A549 treated with Hydrocortisone at 1 μM for 4 hours (cell line): ENCODE measurements at places on chromosomes 4 and X. TPM values are rescaled to one million over a fixed set of nuclear protein-coding genes. Genes with fewer than 3 reads are reported as not detected.

TLR1 gene
- 0.09 to 0.28 TPM (median 0.18 TPM) in 5 replicates for total RNA-seq

KLHL15 gene
- total RNA-seq, result 3.1 to 4.4 TPM (median 3.5 TPM) in 5 replicates

MAGED2 gene
- total RNA-seq, result 73.0 to 94.8 TPM (median 85.6 TPM) in 5 replicates

HSD17B11 gene
- total RNA-seq, result 46.8 to 60.9 TPM (median 53.0 TPM) in 5 replicates

PI4K2B gene
- total RNA-seq, result 5.7 to 8.5 TPM (median 6.5 TPM) in 5 replicates

AWAT2 gene
- total RNA-seq, result not detected in 5 replicates

SRPX2 gene
- 2.0 to 2.7 TPM (median 2.5 TPM) in 5 replicates for total RNA-seq

PLP1 gene
- not detected in 5 replicates for total RNA-seq

KLHL4 gene
- total RNA-seq, result 5.5 to 6.7 TPM (median 6.1 TPM) in 5 replicates

TMEM31 gene
- 0.21 TPM in 1 of 5 replicates, not detected in the others for total RNA-seq

HS6ST2 gene
- 0.05 to 0.17 TPM (median 0.12 TPM) in 5 replicates for total RNA-seq

CACNA1F gene
- not detected in 5 replicates for total RNA-seq

PCYT1B gene
- total RNA-seq, result 0.06 TPM in 1 of 5 replicates, not detected in the others

FAM9B gene
- total RNA-seq, result 0.18 TPM in 1 of 5 replicates, not detected in the others

ALB gene
- 1.7 to 2.3 TPM in 2 of 5 replicates, not detected in the others for total RNA-seq

LRP2BP gene
- 0.06 to 0.17 TPM (median 0.13 TPM) in 5 replicates for total RNA-seq

PPP1R2C gene
- not detected in 5 replicates for total RNA-seq

HHIP gene
- 0.55 to 1.1 TPM (median 0.62 TPM) in 5 replicates for total RNA-seq

PRRG3 gene
- total RNA-seq, result not detected in 5 replicates

RWDD4 gene
- total RNA-seq, result 14.9 to 18.3 TPM (median 17.2 TPM) in 5 replicates

RHOXF1 gene
- not detected in 5 replicates for total RNA-seq

ARAF gene
- total RNA-seq, result 46.6 to 57.5 TPM (median 54.7 TPM) in 5 replicates

ADH6 gene
- 0.03 to 0.10 TPM in 2 of 5 replicates, not detected in the others for total RNA-seq

NCAPG gene
- 22.3 to 29.6 TPM (median 27.4 TPM) in 5 replicates for total RNA-seq

NSG1 gene
- 8.1 to 12.2 TPM (median 11.0 TPM) in 5 replicates for total RNA-seq

KCNIP4 gene
- not detected in 5 replicates for total RNA-seq

ZNF185 gene
- 6.9 to 9.0 TPM (median 7.5 TPM) in 5 replicates for total RNA-seq

IL3RA gene
- total RNA-seq, result 0.16 to 0.23 TPM (median 0.22 TPM) in 5 replicates

FAM47C gene
- total RNA-seq, result not detected in 5 replicates
